ENCODE measurements at places on chromosomes 11 and 22.

GRCh38 chr11:2090172-2091111, 48.7 kb downstream of the IGF2 start:
- no peak for DNase-seq

GRCh38 chr11:61975638-61976419, 8.4 kb upstream of the FTH1 start:
- DNase-seq: no peak

DNA sequence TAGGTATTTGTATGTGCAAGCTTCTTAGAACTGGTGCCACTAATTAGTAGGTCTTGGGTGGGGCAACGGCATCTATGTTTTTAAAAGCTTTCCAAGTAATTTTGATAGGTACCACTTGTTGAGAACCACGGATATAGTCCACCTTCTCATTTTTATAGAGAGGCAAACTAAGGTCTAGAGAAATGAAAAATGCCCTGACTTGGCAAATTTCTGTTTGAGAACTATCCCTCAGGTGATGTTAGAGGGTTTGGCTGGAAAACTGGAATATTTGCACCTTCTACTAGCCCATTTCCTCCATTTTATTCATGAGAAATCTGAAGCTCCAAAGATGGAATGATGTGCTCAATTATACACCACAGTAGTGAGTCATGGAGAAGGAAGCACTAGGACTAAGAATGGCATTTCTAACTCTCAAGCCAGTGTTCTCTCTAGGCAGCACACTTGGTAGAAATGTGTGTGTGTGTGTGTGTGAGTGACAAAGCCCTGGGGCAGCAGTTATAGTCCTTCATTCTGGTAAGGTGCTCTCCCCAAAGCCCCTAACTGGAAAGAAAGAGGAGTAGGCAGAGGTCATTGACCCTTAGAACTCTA, 1.8 kb upstream of the TMEM86A start:
- DNase-seq: no peak

GRCh38 chr22:42408810-42409529, 23.2 kb downstream of the NFAM1 start:
- no peak for DNase-seq

DNA sequence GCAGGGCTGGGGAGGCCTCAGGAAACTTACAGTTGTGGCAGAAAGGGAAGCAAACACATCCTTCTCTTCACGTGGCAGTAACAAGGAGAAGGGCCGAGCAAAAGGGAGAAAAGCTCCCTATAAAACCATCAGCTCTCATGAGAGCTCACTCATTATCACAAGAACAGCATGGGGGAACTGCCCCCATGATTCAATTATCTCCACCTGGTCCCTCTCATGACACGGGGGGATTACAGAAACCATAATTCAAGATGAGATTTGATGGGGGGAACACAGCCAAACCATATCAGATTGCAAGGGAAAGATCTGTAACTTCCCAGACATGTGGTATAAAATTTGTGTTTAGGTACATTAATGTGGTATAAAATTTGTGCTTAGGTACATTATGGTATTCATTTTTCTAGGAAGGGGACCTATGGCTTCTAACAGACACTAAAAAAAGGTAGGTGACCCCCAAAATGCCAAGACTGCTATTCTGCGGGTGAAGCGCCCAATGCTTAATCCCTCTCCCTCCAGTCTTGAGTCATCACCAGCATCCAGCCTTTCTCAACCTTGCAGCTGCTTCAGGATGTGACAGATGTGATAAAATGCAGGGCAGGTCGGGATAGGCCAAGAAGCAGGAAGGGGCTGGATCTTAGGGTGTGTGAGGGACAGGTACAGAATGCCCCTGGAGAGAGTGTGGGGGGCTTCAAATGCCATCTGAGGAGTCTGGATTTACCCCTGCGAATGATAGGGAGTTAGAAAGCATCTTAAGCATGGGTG, 57.7 kb upstream of the AMPD3 start:
- DNase-seq: no peak

DNA sequence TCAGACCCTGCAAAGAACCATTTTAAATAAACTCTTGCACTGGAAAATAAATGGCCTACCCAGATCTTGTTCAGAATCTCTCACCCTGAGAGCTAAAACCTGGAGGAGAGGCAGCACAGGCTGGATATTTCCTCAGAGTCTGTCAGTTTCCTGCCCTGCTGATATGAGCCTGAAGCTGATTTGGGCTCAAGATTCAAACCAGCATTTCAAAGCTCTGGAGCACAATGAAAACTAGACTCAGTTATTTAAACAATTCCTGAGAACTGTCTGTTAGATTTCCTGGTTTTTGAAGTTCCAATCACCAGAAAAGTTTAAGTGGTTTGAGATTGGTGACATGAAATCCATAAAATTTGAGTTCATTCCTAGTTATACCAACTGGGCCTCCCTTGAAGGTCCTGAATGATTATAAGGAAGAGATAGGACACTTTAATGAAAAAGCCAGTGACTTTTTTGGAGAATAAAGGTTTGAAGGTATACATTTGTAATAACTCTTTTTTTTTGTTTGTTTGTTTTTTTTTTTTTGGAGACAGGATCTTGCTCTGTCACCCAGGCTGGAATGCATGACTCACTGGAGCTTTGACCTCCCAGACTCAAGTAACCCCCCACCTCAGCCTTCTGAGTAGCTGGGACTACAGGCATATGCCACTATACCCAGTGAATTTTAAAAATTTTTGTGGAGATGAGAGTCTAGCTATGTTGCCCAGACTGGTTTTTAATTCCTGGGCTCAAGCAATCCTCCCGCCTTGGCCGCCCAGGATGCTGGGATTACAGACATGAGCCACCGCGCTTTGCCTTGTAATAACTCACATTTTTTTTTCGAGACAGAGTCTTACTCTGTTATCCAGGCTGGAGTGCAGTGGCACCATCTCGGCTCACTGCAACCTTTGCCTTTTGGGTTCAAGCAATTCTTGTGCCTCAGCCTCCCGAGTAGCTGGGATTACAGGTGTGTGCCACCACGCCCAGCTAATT, 8.0 kb upstream of the ESAM start:
- no peak for DNase-seq

GRCh38 chr22:46178755-46179505, 28.6 kb downstream of the PPARA start:
- no peak for DNase-seq

GRCh38 chr11:60914633-60915247, 782 bp downstream of the TMEM109 start:
- no peak for DNase-seq

GRCh38 chr11:18066626-18067025, 20.6 kb upstream of the TPH1 start:
- no peak for DNase-seq

DNA sequence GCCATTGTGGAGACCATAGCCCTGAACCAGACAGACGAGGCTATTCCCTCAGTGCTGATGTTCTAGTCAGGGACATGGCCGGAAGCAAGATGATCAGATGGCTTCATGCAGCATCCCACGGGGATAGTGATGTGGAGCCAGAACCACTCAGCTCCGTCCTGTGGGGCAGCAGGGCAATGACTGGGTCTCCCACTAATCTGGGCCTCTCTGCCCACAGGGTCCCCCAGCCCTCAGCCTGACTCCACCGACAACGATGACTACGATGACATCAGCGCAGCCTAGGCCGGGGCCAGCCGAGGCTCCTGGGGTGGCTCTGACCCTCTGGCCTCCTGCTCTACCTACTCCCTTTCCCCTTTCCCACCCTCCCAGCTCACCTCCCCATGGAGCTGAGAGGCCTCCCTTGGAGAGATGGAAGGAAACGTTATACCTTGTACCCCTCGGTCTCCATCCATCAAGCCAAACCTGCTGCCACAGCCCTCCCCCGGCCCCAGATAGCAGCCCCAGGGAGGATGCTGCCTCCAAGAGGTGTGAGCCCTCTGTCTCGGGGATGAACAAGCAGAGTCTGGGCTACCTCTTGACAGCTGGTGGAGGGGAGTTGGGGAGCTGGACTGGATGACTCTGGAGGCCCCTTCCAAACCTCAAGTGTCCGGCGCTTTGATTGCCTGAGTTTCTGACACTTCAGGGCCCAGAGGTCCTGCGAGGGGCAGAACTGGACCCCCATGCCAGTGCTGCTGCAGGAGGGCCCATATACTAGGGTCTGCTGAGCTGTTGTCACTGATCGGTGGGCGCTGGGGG, 47.8 kb downstream of the CD6 start:
- DNase-seq: no peak

- DNase-seq: no peak
Measured at GRCh38 chr11:47282462-47282861, 12.5 kb downstream of the MADD start.

- DNase-seq: no peak
Measured at GRCh38 chr11:93145390-93145915, 52.3 kb downstream of the SLC36A4 start.

GRCh38 chr11:58433638-58434203, 5.8 kb upstream of the OR5B2 start:
- no peak for DNase-seq

GRCh38 chr11:46659908-46660307, 40.5 kb downstream of the ARHGAP1 start:
- DNase-seq: no peak

DNA sequence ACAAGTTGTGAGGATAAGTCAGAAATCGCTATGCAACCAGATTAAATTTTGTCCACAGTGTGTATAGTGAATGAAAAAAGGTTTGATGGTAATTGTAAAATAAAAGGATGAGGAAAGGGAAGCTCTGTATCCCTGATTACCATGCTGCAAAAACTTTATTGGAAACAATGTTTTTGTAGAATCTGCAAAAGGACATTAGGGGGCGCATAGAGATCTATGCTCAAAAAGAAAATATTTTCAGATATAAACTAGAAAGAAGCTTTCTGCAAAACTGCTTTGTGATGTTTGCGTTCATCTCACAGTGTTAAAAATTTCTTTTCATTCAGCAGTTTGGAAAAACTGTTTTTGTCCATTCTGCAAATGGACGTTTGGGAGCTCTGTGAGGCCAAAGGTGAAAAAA, 390.5 kb downstream of the OR4C45 start:
- no peak for DNase-seq

DNA sequence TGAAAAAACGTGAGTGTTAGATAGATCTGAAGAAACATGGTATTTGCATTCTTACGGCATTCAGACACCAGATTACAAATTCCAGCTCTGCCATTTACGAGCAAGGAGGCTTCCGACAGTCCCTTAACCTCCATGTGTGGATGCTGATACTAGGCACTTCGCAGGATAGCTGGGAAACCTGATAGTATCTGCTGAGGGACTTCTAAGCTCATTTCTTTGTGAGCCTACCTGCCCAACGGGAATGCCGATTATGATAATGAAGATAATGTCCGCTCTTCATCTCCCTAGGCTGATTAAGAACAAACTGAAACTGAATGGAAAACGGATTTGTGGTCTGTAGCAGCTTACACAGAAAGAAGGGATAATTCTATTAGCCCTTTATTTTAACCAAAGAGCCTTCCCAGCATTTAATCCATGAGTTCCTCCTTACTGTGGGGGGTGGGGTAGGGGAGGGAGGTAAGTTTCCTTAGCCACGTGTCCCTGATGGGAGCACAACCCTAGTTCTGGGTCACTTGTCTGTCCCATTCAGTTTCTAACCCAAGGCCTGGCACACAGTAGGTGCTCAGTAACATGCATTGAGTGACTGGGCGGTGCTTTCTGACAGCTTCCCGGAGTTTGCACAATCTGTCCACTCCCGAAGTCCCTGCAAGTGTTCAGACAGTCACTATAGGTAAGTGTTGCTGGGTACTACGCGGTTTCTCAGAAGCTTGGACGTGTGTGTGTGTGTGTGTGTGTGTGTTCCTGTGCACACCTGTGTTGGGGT, 39.2 kb downstream of the CD6 start:
- no peak for DNase-seq
